Activated CD4-positive, alpha-beta T cell treated with anti-CD3 and anti-CD28 coated beads for 1 hour (primary cell): ENCODE measurements at places on chromosomes 5 and 9.

GRCh38 chr5:69113851-69114250 is 20.0 kb downstream of the SLC30A5 start:
- no peak for DNase-seq

DNA sequence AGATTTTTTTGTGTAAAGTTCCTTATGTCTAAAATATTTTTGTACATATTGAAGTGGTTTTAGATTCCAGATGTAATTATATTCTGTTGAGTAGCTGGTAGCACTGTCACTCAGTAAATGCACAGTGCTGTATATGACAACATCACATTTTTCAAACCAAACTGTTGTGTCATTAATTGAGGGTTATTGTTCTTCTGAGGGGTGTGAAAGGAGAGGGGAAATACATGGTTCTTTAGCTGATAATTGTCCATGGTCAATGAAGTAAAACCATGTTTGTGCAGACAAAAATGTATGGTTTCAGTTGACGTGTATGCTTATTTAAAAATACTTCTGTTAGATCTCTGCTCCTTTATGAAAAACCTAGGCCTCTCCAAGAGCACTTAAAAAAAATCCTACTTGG is 3.3 kb downstream of the ZNF462 start:
- DNase-seq = no peak

- DNase-seq = no peak
These were observed 317.0 kb upstream of the ADCY2 start for GRCh38 chr5:7078901-7079300.

DNA sequence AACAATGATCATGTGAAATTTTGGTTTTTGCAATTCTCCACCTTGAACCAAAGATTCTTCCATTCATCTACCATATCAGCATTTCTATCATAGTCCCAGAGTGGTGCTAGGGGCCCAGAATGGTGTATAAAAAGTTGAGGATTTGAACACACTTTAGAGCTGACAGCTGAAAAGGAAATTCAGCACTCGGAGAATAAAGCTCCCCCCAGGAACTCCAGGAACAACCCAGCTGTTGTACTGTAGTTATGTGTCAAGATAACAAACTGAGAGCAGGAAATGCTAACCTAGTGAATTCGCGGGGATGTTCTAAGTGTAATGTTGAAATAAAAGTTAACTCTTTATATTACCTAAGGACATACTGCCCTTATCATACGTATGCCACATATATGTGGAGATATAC is 216.7 kb downstream of the NFIB start:
- DNase-seq = no peak

DNA sequence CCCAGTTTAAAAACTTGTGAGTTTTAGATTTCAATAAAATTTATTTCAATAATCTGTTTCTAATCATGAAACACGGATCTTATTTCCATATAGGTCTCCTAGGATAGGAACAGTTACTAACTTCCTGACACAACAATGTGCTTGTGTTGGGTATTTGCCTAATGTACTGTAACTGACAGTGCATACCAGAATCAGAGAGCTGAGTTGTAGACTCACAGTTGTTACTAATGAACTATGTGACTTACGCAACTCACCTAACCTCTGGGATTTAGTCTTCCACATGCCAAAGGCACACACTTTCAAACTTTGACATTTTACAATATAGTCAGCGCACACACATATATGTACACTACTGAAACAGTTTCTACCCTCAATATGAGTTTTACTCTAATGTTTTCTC is 77.7 kb downstream of the HOMER1 start:
- DNase-seq = no peak

- no peak for DNase-seq
These were observed 697 bp downstream of the SLC1A1 start for GRCh38 chr9:4490705-4491625.

GRCh38 chr5:96091874-96092273 is 130.2 kb upstream of the ELL2 start:
- DNase-seq = no peak

GRCh38 chr9:78218890-78219289 is 17.0 kb upstream of the CEP78 start:
- no peak for DNase-seq

GRCh38 chr5:178116143-178116885 is 3.0 kb downstream of the N4BP3 start:
- peak; percentile 30 for DNase-seq

DNA sequence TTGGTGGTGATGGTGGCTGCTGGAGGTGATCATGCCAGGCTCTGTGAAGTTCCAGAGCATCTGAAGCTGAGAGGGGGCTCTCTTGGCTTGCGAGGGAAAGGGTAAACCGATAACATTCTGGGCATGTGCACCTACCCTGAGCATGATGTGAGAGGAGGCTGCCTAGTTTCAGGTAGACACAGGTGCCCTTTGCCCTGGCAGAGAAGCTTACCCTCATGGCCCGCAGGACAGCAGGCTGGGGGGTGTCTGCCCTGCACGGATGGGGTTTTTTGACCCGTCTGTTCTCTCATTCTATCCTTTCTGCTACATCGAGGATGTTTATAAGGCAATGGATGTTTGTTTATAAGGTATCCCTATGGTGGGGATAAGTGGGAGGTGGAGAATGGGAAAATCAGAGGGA is 132.9 kb downstream of the WDR41 start:
- no peak for DNase-seq

DNA sequence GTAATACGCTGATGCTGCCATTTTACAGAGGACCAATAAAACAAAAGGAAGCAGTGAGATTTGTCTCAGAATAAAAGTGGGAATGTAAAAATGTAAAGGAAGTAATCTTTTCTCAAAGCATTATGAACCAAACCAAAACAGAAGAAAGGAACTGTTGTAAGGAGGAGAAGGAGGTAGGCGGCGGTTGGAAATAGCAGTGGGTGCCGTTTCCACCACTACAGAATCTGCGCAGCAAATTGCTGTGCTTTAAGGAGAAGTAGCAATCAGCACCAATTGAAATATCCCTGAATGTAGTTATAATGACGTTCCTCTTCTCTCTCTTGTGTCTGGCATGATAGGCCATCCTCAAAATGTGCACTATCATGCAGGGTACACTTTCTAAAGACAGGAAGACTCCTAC is 455.1 kb upstream of the TLE4 start:
- no peak for DNase-seq

- DNase-seq = no peak
These were observed 2.3 kb upstream of the HK3 start for GRCh38 chr5:176901260-176902101.

DNA sequence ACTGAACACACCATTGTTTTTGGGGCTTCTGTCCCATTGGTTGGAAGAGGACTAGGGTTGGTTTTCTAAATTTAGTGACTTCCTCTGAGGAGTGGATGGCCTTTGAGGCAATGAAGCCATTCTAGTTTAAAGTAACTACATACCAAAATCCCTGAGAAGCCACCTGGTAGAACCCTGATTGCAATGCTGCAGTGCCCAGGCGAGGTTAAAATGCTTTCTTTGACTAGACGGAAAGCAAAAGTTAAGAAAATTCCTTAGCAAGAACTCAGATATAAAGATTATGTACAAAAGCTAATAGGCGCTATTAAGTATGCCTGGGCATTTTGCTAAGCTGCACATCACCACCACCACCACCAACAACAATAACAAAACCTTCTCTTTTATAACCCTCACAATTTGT is 20.6 kb downstream of the GLRX start:
- no peak for DNase-seq

DNA sequence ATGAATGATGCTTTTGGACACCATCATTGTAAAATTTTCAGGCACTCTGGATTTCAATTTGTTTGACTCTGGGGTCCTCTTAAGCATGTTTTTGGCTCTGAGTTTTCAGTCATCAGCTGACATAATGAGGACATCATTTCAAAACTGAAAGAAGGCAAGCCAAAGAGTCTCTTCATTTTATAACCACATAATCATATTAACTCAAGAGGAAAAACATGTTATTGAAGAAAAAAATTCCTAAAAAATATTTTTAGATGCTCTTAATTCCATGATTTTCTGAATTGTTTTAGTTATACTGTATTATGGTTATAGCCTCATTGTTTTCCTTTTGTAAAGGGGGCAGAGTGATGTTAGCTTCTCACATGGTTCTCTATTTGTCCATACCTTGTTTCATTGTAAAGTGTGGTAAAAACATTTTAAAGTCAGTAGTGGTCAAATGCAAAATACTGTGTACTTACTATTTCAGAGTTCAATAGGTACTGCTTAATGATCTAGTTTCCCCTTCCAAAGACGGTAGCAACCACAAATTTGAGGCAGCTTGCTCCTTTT is 472.1 kb downstream of the DMRT2 start:
- no peak for DNase-seq

DNA sequence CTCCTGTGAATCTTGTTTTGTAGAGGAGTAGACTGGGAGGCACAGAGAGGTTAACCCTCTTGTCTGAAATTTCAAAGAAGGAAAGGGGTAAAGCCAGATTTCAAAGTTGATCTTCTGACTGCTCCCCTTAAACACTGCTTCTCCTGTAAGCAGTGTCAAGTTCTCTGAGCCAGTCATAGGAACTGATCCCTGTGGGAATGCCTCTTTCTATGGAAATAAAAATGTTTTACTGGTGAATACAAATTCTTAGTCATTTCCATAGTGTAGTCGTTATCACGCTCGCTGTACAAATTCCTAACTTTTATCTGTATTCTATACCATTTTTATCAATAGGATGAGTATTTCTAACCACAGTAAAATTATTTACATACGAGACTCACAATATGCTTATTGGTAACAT is 66.3 kb upstream of the PRRC1 start:
- no peak for DNase-seq
